ENCODE measurements at places on chromosomes 11 and 22.

- no peak for DNase-seq
These were observed 12.7 kb downstream of the PIM3 start for GRCh38 chr22:49973018-49973961.

- no peak for DNase-seq
These were observed 67.4 kb upstream of the B3GAT1 start for GRCh38 chr11:134479206-134480135.

DNA sequence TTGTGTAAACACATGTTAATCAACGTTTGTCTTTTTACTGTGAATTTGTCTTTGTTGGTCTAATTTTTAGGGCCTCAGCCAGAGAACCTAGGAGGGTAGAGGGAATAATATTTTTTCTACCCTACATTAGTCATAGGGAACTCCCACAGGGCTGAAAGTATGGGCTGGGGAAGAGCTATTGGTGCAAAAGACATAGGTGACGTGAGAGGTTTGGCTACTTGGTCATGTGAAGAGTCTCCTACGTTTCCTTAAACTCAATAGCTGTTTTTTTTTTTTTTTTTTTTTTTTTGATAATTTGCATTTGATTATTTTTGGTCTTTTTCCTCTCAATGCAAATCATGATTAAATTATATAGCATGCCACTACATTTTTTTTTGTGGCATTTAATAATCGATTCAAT lies 15.9 kb upstream of the MMP7 start:
- DNase-seq = no peak

GRCh38 chr11:119091966-119092879 lies 7.5 kb downstream of the HMBS start:
- DNase-seq = no peak

GRCh38 chr11:109303342-109303741 lies 118.6 kb upstream of the C11orf87 start:
- DNase-seq = no peak

- peak; percentile 75 for DNase-seq
These were observed 30.7 kb downstream of the PPP2R1B start for GRCh38 chr11:111735262-111736116.

All from urinary bladder (tissue), 4 donors.